ENCODE measurements at places on chromosomes 4 and X.
A peak's percentile ranks its signal among the peaks of the same experiment; 100 is the strongest.

DNA sequence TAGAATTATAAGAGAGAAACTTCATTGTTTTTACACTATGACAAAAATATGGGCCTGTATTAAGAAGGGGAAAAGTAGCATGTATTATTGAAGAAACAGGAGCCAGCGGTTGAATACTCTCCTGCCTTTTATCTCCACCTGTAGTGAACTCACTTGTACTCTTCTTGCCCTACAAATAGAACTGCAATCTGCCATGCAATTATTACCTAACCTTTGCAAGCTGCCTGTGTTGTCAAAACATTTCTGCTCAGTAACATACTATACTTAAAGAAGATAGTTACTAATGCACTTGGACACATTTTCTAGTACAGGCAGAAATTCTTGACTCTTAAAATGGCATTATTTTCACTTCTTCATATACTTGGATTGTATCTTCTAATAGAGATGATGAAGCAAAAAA is 818.4 kb upstream of the GRID2 start:
- no peak for DNase-seq

GRCh38 chr4:56531823-56532222 is 26.2 kb downstream of the ARL9 start:
- DNase-seq = no peak

GRCh38 chrX:69556060-69557011 is 52.2 kb downstream of the NALF2 start:
- no peak for DNase-seq

- DNase-seq = no peak
These were observed 901.0 kb downstream of the CCSER1 start for GRCh38 chr4:91028228-91028627.

DNA sequence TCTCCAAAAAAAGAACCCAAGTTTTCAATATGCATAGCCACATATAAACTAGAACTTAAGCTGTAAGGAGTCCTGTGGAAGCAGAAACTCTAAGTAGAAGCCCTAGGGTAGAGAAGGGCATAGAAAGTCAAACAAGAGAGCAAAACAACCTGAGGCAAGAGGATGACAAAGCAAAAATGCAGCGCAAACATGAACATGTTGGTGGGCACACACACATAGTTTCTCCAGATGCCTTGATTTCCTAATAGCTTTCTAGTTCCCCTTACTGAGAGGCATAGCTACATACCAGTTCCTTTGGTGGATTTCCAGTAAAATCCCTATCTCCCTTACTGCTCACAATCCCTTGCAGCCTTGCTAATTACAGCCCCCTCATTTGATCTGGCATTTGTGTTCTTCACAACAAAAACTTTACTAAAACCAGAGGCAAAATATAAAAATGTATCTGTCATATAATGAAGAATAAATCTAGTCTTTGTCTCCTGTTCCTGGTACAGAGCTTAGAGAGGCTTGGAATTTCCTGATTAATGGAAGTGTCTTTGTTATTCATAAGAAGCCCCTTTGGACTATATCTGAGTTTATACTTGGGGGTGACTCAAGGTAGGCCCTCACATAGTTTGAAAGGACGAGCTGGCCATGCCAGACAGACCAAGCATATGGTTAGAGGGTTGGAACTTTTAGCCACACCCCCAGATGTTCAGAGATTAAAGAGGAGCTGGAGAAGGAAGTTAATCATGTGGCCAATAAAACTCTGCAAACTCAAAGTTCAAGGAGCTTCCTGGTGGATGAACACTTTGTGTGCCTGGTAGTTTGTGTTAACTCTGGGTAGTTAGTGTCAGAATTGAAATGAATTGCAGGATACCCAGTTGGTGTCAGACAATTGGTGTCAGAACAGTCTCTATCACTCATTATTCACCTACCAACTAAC is 52.7 kb upstream of the ZCCHC13 start:
- DNase-seq = peak; percentile 24

DNA sequence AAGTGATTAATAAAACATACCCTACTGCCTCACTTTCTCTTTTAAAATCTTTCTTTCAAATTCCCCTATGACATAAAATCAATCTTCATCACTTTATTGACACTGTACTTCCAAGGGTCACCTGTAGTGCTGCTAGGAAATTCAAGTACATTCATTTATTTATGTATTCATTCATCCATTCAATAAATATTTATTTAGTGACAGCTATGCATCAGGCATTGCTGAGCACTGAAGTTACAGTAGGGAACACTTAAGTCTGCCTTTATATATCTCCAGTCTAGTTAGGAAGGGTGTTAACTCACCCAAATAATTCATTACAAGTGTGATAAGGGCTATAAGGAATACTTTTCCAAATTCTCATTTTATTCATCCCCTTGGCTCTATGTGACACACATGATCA is 2.3 kb downstream of the SYTL5 start:
- no peak for DNase-seq

DNA sequence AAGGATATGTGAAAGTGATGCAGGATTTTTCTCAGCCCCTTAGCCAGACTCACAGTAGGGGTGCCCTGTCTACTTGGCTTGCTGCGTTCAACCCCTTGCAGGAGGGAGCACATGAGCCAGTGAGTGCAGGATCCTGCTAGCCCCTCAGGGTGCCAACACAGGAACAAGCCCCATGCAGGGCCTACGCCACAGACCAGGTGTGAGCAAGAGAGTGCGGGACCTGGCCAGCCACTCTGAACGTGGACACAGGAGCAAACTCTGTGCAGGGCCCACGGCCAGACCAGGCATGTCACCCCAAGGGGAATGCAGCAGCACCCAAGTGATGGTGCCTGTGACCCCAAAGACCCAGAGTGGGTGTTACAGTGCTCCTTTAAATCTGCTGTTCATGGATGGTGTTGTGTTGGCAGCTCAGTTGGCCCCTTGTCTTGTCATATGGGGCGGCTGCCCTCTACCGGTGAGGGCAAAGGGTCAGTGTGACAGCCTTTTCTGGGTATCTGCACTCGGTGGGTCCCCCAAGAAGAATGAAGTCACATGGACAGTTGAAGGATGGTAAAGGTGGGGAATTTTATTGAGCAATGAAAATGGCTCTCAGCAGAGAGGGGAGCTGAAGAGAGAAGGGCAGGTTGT is 188.4 kb upstream of the MAOA start:
- no peak for DNase-seq

DNA sequence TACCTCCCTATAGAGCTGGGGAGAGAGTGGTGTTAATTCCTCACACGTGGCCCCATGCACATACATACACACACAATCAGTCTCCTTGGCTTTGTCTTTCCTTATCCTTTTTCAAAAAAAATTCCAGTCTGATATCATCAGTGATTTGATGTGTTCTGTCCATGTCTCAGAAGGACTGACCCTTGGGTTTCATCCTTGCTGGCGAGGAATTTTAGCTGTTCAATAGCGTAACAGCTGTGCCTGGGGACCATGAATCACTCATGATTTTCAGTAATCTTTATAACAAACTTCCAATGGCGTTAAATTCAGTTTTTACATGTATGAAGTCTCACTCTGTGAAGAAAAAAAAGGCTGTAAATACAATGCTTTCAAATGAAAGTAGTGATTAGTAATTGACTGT is 204.6 kb downstream of the RBMX2 start:
- DNase-seq = no peak

- DNase-seq = no peak
These were observed 47.7 kb upstream of the MGST2 start for GRCh38 chr4:139617702-139618490.

GRCh38 chr4:139589336-139590018 is 33.5 kb upstream of the SETD7 start:
- peak; percentile 59 for DNase-seq

DNA sequence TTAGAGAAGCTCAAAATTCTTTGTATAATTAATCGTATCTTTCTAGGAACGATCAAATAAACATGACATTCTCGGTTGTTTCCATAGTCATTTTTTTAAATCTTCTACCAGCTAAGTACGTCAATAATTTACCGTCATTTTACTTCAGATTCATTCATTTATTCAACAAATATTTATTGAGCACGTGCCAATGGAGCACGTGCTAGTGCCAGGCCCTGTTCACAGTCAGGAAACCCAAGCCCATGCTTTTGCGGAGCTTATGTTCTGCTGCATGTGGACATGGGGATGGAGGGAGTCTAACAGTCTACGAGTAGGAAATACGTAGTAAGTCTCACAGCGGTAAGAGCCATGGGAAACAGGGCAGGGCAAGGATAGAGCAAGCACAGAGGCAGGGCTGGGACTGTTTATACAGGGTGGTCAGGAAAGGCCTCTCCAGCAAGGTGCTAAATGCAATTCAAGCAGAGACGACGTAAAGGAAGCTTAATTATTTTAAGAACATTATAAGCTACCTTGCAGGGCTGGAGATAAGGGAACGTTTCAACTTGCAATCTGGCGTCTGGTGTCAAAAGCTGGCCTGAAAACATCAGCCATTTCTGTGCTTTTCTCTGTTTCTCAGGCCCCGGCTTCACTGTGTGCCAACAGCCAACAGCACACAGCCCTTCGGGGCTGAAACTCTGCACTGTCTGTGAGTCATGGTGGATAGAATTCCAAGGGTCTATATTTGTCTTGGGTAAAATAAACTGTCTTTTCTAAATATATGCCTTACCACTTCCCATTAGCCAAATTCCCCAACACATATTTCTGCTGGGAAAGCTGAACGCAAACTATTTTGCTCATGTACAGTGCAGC is 517.1 kb upstream of the ZFP42 start:
- DNase-seq = peak; percentile 83

DNA sequence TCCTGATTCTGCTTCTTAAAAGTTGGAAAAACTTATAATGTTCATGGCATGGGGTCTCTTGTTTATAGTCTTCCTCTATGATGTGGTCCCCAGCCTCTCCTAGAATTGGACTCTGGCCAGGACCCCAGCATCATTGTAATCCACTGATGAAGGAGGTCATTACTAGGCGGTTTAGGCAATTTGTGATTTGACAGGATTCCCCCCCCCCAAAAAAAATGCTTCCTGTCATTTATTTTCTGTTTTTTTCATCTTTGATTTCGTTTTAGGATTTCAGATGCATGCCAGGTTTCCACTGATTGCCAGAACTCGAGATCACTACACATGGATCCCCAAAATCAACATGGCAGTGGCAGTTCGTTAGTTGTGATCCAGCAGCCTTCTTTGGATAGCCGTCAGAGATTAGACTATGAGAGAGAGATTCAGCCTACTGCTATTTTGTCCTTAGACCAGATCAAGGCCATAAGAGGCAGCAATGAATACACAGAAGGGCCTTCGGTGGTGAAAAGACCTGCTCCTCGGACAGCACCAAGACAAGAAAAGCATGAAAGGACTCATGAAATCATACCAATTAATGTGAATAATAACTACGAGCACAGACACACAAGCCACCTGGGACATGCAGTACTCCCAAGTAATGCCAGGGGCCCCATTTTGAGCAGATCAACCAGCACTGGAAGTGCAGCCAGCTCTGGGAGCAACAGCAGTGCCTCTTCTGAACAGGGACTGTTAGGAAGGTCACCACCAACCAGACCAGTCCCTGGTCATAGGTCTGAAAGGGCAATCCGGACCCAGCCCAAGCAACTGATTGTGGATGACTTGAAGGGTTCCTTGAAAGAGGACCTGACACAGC is 4.9 kb downstream of the SPRY1 start:
- no peak for DNase-seq

DNA sequence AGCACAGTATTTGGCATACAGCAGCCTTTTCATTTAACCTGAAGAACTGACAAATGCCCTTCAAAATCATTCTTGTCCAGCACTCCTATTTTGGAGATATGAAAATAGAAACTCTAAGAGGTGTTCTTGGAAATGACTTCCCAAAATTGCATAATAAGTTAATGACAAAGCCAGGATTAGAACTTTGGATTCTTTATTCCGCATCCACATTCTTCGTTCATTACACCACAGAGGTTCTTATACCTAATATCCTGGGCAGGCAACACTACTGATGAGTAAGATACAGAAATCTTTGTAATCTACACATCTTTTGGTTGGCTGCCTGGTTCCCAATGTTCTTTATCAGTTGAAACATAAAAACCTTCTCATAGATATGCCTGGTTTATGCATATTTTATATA is 5.9 kb downstream of the COL25A1 start:
- DNase-seq = no peak

GRCh38 chr4:168724686-168725411 is 228.0 kb downstream of the PALLD start:
- peak; percentile 27 for DNase-seq

DNA sequence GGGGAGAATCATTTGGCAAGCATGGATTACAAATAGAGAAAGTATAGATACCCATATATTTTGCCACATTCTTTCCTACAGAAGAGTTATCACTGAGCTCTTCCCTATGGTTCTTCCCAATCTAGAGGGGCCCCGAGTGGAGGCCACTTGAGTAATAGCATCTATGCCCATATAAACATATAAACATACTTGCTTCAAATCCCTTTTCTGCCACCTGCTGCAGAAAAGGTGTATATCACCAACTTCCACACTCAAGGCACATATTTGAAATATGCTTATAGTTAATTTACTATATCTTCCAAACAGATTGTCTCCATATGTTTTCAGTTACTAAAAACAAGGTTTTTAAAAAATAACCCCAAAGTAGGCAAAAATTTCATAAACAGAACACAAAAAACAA is 642.8 kb upstream of the DIPK2B start:
- no peak for DNase-seq

DNA sequence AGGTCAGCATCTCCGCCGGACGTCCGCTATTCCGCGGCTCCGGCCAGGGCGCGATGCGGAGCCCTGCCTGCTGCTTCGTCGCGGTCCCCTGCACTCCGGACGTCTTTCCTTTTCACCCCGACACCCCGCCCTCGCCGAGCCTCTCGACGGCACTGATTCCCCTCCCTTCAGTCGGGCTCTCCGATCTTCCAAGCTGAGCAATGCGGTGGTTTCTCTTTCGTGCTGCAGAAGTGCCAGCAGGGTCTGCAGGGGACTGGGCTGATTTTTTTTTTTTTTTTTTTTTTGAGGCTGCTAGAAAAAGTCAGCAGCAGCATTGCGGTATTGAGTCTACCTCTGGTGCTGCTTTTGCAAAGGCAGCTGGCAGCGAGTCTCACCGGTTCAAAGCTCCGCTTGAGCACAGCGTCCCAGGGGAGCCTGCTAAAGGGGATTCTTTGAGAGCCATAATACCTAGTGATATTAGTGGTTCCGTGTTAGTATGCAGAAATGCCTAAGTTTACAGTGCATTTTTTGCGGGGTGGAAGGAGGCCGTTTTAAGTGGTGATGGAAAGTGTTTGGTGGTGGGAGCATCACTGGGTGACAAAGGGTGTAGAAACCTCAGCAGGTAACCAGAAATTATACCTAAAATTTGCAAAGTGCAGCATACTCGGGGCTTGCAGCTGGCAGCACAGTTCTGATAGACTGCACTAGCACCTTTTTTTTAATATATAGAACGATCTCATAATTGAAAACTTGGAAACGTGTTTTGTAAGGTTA is 969 bp downstream of the STIM2 start:
- DNase-seq = peak; percentile 48
